Lung microvascular endothelial cell (primary cell): ENCODE measurements at places on chromosomes 16 and 17.
A peak's percentile ranks its signal among the peaks of the same experiment; 100 is the strongest.

- peak; percentile 36 for DNase-seq
Measured at GRCh38 chr17:20263595-20263994, 203.7 kb downstream of the LGALS9B start.

- DNase-seq: no peak
Measured at GRCh38 chr17:63337579-63337978, 108.5 kb downstream of the CYB561 start.

- DNase-seq: no peak
Measured at GRCh38 chr16:69926241-69926640, 24.9 kb upstream of the CLEC18A start.

GRCh38 chr17:72591289-72592241 is 470.7 kb downstream of the SOX9 start:
- DNase-seq: no peak

- no peak for DNase-seq
Measured at GRCh38 chr17:38458521-38458920, 30.3 kb downstream of the ARHGAP23 start.

GRCh38 chr17:32142857-32143526 is 690 bp downstream of the RHOT1 start:
- peak; percentile 35 for DNase-seq

- peak; percentile 86 for DNase-seq
Measured at GRCh38 chr16:89922884-89923639, at the start of gene TUBB3. TSS of gene TUBB3 (plus strand) at chr16:89923342. CDS start at chr16:89923402, 60 bp downstream.

DNA sequence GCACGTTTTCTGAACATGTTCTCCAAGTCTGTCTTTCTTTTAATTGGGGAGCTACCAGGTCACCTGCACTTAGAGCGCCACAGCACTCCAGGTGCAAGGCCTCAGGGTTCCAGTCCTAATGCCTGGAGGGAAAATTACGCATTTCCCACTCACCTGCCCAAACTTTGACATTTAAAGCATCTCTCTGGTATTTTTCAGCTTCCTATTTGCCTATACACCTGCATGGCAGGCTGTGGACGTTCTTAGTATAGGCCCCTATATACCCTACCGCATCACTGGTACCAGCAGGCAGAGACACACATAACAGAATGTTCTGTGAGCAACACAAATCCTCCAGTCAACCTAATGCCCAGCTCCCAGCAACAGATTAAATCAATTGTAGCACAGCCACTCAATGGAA is 213.3 kb downstream of the MRTFB start:
- DNase-seq: no peak

GRCh38 chr17:2365132-2365531 is 27.8 kb downstream of the SGSM2 start:
- no peak for DNase-seq

DNA sequence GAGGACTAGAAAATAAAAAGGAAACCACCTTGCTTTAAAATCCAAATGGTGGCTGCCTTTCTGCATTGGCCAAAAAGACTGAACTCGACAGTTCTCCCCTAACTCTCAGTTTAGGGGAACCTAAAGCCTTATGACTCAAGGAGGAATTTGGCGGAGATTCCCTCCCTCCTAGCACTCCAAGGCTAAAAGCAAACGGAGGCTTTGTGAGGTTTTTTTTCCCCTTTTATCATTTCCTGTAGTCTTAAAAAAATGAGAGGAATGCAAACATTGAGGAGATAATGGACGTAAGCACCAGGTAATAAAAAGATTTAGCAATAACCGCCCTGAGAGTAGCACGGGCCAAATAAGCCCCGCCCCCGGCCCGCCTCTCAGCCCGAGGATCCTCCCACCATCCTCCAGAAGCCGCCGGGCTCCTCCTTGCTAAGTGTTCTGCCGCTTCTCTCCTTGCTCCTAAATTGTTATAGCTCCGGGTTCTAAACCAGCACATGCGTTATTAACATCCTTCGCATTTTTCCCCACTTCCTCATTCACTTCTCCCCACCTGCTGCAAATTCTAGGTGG is 5.8 kb upstream of the KIFC3 start:
- peak; percentile 64 for DNase-seq

DNA sequence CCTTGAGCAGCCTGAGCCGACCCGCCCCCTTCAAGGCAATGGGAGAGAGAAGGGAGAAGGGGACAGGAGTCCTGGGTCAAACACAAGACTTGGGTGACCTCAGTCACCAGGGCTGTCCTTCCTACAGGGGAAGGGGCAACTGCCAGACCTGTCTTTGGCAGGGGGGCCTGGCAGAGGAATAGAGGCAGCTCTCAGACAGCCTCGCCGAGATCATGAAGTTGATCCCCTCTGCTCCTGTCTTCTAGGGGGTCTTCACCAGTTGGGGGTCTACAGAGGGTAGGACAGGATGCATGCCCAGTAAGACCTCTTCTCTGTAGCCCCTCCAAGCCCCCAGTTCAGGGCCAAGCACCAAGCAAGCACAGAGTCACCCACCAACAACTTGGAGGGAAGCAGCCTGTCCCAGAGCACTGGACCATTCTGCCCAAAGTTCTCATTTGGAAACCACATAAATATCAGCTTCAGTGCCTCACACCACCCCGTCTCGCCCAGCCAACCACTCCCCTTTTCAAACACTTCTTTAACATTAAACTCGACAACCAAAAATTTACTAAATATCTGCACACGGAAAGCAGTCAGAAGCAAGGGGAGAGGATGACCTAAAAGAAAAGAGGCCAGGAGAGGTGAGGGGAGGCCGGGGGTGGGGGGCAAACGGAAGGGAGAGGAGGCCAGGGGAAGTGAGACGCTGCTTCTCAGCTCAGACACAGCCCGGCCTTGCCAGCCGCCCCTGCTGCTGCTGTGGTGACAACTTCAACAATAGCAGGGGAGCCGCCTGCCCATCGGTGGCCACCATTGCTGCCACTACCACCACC is 7.7 kb downstream of the DOK4 start:
- peak; percentile 20 for DNase-seq

DNA sequence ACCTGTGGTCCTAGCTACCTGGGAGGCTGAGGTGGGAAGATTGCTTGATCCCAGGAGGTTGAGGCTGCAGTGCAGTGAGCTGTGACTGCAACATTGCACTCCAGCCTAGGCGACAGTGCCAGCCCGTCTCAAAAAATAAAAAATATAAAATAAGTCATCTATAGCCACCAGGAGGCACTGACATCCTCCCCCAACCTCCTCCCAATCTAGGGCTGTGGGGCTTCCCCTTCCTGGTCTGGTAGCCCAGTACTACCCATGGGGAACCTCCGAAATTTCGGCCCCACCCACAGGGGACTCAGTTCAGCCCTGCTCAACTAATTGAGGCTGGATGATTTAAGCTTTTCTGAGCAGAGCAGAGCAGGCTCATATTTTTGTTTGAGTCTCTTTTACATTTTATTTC is 3.2 kb downstream of the ZSCAN10 start:
- DNase-seq: peak; percentile 35
